ENCODE measurements at places on chromosomes 5 and 9.
A peak's percentile ranks its signal among the peaks of the same experiment; 100 is the strongest.

- DNase-seq: no peak
Observed at GRCh38 chr9:116352958-116353357, 199.4 kb downstream of the PAPPA start.

DNA sequence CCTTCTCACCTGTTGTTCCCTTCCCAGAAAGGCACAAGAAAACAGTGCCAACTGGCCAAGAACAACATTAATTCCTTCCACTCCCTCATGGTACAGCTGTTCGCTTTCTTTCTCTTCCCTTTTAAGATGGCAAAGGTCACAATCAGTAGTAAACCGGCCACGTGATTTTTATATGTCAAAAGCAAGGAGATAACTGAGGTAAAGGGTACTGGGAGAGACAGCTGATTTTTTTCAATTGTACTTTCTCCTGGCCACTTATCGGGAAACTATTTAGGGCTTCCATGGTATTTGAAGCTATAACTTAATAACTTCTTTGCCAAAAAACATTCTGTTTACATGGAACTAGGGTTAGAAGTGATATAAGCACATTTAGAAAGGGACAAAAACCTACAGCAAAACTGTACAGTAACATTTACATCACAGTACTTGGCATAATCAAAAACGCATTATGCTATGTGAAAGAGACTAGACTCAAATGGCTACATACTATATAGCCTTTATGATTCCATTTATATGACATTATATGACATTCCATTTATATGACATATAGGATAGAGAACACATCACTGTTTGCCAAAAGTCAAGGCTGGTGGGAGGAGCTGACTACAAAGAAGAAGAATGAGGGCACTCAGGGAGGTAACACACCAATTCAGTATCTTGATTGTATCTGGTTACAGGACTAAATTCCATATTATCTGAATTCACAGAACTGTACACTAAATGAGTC is 24.8 kb downstream of the PLPP1 start:
- no peak for DNase-seq

DNA sequence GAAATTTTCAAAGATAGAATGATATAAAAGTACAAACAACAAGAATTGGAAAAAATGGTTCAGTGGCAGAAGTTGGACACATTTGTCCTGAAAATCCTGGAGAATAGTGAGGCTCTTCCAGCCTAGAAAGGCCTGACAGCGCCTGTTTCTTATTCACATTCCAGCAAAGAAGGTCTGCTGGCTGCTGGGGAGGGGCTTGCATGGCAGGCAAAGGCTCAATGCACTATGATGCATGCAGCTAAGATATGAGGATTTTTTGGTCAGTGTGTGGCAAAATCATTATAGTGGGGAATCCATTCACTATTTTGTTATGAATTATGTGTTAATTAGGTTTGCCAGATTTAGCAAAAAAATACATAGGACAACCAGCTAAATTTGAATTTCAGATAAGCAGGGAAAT is 243.9 kb upstream of the SLC30A5 start:
- peak; percentile 63 for DNase-seq

GRCh38 chr5:1886846-1887587 is 4.3 kb upstream of the IRX4 start:
- DNase-seq: no peak

DNA sequence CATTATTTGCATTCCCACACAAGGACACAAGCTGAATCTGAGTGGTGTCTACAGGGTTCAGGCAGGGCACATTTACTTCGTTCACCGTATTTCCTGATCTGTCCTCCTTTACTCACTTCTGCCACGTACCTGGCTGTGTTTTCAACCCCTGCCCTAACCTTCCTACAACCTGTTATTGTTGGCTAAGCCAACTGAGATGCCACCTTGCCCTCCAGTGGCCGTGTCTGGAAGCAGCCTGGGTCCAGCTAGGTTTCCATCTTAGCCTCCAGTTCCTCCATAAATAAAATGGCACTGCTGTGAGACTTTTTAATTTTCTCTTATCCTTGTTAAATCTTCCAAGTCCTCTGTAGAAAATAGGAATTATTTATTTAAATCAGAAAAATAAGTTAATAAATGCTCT is 64.8 kb downstream of the ATP10B start:
- peak; percentile 59 for DNase-seq

DNA sequence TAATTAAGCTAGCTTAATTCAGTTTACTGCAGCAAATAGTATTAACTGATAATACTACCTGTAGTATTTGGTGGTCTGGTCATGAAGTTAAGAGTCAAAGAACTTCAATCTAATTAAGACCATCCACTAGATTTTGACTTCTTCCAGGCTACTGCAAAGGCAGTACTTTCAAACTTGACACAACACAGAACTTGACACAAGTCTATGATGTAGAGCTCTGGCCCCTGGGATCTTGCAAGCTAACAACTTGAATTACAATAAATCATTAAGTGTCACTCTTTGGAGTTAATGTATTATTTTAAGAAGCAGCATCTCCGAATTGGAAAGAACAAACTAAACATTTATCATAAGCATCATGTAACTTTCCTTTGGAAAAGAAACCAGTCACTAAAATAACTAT is 40.9 kb downstream of the UIMC1 start:
- no peak for DNase-seq

GRCh38 chr9:77944556-77945243 is 86.9 kb downstream of the GNAQ start:
- DNase-seq: peak; percentile 62
